ENCODE measurements at places on chromosomes 4 and X.

GRCh38 chr4:2928242-2929176 is 34.7 kb downstream of the NOP14 start:
- DNase-seq: no peak

DNA sequence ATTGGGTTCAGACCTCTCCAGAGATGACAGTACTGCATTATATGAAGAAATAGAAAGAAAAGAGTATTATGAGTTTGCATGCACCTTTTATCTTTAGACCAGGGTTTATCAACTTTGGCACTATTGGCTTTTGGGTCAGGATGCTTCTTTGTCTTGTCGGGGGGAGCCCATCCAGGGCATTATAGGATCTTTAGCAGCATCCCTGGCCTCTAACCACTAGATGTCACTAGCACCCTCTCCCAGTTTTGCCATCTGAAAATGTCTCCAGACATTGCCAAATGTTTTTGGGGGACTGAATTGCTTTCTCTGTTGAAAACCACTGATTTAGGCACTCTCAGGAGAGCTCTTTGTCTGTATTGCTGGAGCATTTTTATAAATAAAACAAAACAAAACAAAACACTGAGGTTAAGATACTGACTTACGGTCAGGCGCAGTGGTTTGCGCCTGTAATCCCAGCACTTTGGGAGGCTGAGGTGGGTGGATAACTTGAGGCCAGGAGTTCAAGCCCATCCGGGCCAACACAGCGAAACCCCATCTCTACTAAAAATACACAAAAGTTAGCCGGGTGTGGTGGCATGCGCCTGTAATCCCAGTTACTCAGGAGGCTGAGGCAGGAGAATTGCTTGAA is 23.6 kb downstream of the CA5B start:
- DNase-seq: peak; percentile 0

DNA sequence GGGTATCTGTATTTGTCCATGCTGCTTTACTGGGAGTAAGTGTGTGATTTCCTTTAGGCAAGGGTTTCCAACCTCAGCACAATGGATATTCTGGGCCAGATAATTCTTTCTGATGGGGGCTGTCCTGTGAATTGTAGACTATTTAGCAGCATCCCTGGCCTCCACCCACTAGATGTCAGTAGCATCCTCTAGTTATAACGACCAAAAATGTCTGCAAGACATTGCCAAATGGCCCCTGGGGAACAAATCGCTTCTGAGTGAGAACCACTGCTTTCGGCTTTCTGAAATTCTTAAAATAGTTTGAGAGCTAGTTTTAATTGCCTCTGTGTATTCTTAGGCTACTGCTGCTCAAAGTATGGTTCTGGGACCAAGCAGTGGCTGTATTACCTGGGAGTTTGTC is 81.2 kb upstream of the GPM6B start:
- no peak for DNase-seq

- DNase-seq: no peak
Observed at GRCh38 chr4:181477591-181477990, 765.6 kb upstream of the TENM3 start.

DNA sequence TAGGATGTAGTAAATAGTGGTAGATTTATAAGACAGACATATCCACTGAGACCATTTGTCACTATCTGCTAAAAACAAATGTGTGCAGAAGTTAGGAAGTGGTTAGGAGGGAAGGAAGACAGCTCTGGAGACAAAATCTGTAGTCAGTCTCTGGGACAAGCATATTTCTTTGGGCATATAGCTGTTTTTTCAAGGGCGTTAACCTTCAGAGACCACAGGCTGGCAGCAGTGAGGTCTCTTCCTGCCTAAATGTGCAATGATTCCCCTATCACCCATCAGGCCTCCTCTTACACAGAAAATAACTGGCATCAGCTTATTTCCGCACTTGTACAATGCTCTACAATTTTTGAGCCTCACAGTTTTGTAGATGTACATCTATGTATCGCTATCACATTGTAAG is 6.5 kb downstream of the TMEM150C start:
- DNase-seq: no peak

DNA sequence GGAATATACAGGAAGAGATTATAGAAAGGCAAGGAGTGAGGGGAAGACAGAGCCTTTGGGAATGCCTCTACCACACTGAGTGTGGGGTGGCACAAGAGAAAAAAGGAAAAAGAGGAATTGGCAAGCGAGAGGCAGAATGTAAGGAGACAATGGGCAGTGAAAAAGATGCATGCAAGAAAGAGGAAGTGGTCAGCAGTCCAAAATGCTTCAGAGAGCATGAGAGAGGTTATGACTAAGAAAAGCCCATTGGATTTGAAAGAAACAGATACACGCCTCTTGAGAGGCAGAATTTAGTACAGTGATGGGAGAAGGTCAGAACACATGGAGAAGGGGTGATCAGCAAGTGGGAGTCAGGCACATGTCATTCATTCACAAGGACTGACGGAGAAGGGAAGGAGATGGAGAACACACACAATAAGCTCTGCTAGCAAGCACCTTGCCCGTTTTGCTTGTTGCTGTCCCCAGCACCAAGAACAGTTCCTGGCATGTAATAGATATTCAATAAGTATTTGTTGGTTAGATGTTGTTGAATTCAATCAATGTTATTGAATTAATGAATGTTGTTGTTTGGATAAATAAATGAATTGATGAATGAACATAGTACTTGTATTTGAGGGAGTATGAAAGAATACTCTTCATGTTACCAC is 6.3 kb downstream of the DCHS2 start:
- no peak for DNase-seq

DNA sequence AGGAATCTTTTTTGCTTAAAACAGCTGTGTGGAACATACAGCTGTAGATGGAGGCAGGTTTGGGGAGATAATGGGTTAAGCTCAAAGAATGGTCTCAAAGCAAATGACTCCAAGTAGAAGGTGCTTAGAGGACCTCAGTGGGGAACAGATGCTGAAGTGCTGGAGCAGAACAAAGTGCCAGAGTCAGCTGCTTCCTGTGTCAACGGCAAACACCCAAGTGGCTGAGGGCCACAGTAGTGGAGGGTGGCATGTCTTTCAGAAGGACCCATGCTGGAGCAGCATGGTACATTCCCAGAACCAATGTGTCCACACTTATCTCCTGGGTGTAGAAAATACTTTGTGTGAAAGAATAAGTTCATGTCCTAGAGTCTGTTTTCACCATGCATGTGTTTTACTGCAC is 197.5 kb downstream of the CCNG2 start:
- DNase-seq: no peak

GRCh38 chr4:182859730-182860129 is 57.5 kb downstream of the DCTD start:
- no peak for DNase-seq

DNA sequence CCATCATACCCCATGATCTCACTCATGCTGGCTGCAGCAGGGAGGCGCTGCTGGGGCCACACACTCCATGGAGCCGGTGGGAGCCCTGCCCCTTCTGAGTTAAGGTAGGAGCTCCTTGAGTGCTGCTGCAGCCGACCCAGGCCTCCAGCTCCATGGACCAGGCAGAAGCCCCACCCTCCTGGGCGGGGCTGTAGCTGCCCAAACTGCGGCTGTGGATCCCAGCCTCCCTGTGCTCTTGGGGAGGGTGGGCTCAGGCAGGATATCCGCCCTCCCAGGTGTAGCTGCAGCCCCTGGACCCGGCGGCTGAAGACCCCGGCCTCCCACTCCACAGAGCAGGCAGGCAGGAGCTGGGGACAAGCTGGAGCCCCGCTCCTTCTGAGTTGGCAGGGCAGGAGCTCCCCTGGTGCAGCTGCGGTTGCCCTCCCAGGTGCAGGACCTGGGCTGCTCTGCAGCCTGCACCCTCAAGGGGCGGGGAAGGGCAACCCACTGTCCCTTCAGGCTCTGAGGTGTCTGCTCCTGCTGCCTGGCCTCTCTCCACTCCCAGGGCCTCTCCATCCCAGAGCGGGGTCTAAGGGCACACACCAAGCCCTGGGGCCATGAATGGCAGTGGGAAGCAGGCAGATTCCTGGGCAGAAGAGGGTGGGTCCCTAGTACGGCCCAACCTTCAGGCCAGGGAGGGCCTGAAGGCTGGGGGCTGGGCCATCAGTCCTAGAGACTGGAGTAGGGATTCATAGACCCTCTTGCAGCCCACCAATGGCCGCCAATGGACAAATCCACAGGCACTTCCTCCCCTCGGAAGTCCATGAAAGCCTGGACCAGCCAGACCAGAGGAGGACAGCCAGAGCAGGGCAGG is 466.1 kb downstream of the DTHD1 start:
- no peak for DNase-seq

DNA sequence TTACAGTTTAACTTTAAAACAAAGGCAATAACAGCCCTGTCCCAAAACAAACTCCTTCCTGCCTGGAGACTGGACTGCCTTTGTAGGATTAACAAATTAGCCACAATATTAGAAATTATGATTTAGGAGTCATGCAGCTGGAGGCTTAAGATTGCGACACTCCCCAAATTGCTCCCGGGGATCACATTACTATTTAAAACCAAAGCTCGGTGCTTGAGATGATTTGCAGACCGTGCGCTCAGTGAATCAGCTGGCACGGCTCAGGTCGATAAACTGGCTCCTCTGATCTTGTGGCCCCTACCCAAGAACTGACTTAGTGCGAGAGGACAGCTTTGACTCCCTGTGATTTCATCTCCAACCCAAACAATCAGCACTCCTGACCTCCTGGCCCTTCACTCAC is 829.3 kb downstream of the NLGN4X start:
- DNase-seq: no peak

DNA sequence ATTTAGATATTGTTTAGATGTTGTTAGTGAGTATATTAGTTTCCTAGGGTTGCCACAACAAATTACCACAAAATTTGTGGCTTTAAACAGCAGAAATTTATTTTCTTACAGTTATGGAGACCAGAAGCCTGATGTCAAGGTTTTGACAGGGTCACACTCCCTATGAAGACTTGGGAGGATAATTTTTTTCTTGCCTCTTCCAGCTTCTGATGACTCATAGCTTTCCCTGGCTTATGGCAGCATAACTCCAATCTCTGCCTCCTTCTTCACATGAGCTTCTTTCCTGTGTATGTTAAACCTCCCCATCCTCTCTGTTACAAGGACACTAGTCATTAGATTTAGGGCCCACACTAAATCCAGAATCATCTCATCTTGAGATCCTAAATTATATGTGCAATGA is 20.9 kb upstream of the RAB40A start:
- no peak for DNase-seq

- no peak for DNase-seq
Observed at GRCh38 chr4:153651587-153651986, 32.5 kb upstream of the TLR2 start.

DNA sequence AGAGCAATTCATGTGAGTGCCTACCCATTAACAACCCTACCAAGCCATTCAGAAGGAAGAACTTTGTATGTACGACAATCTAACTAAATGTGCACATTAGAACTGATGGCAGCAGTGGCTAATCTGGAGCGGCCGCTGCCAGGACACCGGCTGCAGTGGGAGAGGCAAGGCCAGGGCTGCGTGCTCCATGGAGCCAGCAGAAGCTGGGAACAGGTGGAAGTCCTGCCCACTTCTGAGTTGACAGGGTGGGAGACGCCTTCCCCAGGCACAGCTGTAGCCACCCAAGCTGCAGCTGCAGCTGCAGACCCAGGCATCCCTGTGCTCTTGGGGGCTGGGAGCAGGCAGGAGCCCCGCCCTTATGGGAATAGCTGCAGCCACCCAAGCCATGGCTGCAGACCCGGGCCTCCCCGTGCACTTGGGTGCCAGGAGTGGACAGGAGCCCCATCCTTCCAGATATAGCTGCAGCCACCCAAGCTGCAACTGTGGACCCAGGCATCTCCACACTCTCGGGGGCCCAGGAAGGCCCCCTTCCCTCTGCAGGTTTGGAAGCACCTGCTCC is 79.1 kb upstream of the DDX60 start:
- no peak for DNase-seq

DNA sequence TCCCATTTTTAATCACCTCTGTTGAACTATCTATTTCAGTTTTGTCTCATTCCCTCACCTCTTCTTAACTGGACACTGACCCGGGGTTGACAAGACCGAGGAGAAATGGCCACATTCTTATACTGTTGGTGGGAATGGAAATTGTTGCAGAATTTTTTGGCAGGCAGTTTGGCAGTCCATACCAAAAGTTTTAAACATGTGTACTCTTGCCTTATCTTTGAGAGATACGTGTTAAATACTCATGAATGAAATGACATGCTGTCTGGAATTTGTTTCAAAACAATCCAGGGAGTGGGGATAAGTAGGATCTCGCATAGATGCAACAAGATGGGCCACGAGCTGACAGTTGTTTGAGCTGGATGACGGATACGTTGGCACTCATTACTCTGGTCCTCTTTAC is 12.1 kb downstream of the FGFBP1 start:
- DNase-seq: no peak

GRCh38 chr4:12439633-12440305 is 1011.1 kb upstream of the HS3ST1 start:
- DNase-seq: no peak

DNA sequence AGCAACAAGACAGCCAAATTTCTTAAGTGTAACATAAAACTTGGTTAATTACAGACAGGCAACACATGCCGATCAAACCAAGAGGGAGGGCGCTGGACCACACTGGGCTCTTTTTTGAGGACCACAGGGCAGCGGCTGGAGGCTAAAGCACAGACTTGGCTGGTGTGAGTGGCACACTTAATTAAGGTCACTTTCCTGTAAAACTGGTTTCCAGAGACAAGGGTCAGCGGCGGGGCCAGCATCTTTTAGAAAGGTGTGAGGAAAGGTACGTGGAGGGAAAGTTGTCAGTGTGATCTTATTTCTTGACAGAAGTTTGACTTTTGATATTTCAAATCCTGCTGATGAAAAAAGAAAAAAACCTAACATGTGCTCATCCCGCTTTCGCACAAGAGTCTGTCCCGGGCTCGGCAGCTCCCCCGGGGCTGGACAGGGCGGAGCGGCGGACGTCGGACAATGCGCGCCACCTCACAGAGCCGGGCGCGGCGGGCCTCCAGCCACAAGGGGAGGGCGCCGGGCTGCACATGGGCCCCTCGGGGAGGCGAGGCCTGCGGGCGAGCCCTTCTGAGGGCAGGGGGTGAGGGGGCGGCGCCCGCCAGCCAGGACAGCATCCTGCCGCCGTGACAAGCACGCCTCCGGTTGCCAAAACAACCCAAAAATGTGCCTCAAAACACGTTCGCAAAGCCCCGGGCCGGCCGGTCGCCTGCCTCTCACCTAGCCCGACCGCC is 660 bp upstream of the HSPA4L start:
- no peak for DNase-seq

- DNase-seq: no peak
Observed at GRCh38 chrX:103823591-103823990, 8.5 kb downstream of the RAB9B start.

GRCh38 chr4:77120886-77121508 is 36.0 kb upstream of the CCNG2 start:
- DNase-seq: no peak

GRCh38 chr4:147550626-147551246 is 66.5 kb upstream of the TMEM184C start:
- no peak for DNase-seq

DNA sequence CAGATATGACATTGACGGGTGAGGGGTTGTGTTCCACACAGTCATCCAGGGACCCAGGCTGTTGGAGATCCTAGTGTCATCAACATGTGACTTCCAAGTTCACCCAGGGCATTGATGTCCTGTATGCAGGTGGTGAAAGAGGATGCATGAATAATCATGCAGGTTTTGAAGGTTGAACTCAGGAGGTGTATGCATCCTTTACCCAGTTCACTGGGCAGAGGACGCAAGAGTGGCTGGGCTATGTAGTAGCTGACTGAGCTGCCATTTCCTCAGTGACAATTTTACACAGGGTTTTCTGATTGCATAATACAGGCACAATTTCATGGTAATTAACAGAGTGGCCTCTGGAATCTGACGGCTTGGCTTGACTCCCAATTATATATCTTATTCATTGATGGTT is 323.0 kb downstream of the HS3ST1 start:
- DNase-seq: no peak

Data from NCI-H1694 (cell line).